Activated naive CD4-positive, alpha-beta T cell treated with Interleukin-2 at 50 U/mL for 16 hours (primary cell): ENCODE measurements at places on chromosomes 7 and 10.

DNA sequence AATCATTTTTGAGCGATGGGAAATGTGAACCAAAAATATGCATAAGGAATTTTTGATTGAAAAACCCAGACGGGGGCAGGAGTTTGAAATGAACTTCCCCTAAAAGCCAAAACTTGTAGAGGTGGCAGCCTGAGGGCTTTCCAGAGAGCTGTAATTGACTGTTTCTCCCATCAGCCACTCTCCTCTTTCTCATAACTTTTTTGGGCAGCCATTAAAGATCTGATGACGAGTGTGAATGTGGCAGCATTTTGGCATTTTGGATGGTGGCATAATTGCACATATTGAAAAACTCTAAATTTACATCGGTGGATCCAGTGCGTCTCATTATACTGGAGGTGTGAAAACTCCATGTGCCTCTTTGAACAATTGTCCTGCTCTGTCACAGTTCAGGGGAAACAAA, 159.0 kb downstream of the CUX1 start:
- DNase-seq: no peak

- DNase-seq: no peak
Measured at GRCh38 chr10:75061709-75062505, 49.5 kb upstream of the SAMD8 start.

- peak; percentile 78 for DNase-seq
Measured at GRCh38 chr10:17023386-17024298, 106.0 kb downstream of the CUBN start.

- DNase-seq: peak; percentile 31
Measured at GRCh38 chr7:159004411-159004810, 140.3 kb downstream of the VIPR2 start.

DNA sequence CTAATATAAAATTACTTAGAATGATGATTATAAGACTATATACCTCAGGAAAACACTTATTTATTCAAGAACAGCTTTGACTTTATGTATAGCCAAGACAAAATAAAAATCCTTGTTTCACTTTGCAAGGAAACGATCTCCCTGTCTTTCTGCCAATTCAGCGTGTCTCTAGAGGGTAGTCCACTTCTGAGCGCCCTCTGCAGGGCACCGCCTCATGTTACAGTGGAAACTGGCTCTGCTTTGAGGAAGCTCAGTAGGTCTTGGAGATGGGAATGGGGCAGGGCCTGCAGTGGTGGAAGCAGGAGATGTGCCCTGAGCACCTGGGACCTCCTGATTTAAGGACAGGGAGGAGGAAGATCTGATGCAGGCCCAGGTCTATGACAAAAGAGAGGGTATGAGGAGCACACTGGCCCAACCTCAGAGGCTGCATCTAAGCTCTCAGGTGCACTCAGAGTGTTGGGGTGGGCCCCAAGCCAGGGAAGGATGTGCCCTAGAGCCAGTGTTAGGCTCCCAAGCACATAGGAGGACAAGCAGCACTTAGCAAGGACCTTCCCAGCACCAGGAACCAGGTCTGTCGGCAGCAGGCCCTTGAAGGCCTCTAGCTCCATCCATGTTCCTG, 481.0 kb downstream of the TNS3 start:
- DNase-seq: no peak
